Suppressor macrophage (primary cell): ENCODE measurements at places on chromosomes 12 and 14.

GRCh38 chr14:53367644-53368026 is 214.5 kb upstream of the DDHD1 start:
- no peak for DNase-seq

DNA sequence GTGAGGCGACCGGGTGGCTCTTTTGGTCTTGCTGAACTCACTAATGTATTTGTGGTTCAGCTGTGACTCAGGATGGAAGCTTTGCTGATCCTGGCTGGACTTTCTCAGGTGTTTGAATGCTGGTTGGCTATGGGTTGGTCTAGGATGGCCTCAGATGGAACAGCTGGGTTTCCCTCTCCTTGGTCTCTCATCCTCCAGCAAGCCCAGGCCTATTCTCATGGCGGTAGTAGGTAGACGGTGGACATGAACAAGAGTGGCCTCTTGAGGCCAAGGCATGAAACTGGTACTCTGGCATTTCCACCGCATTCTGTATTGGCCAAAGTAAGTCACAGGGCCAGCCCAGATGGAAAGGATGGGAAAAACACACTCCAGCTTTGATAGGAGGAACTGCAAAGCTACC is 11.8 kb upstream of the POLR3B start:
- DNase-seq = peak; percentile 38

DNA sequence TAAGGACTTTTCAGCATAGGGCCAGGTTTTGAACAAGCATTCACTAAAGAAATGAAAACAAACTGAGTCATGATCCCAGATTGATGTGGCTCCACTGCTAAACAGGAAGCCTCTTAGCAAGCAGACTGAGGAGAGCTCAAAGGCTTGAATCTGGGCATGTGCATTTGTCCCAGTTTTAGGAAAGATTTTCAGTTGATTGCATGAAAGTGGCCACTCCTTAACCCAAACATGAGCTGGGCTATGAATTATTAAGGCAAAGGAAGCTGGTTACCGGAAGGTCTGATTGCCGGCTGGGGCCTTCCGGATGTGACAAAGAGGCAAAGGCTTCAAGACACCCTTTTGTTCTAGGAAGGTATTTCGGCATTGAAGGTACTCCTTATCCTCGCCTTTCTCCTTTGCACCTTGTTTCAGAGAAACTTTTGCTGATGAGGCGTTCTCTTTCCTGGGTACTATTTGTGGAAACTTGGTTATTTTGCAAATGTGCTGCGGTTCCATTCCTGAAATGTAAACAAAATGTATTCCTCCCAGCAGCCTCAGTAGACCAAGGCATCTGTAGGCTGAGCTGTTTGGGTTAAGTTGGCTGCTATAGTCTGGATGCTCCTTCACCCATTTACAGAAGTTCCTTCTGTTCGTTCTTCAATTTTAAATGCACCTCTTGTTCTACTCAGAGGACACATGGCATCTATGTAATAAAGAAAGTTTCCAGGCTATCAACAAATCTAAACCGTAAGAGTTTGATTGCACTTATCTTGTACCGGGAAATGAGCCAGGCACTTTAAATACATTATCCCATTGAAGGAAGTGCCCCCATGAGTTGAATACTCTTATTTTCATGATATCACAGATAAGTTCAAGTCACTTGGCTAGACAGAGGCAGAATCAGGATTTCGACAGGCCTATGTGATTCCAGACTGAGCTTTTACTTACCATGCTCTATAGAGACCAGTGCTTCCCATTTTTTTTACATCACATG is 115.6 kb upstream of the METAP2 start:
- DNase-seq = no peak

- no peak for DNase-seq
These were observed 486.4 kb downstream of the TMTC2 start for GRCh38 chr12:83172866-83173649.

- DNase-seq = no peak
These were observed 63.5 kb downstream of the MED13L start for GRCh38 chr12:116213885-116214527.
